Amniotic stem cell (primary cell): ENCODE measurements at places on chromosomes 2 and 18.

DNA sequence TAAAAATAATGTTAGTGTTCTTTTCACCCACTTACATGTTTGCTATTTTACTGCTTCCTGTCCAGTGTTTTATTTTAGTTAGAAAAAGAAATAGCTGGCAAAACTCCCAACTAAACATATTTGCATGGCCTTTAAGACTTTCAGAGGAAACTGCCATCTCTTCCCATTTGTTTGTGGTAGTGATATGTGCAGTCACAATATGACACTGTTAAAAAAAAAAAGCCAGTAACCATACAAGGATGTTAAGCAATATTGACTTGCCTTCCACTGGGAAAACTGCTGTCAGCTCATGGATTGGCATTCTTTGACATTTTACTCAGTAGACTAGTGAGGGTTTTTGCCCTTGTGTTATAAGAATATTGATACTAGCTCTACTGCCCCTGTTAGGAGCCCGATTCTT lies 29.1 kb downstream of the XIRP2 start:
- no peak for DNase-seq

DNA sequence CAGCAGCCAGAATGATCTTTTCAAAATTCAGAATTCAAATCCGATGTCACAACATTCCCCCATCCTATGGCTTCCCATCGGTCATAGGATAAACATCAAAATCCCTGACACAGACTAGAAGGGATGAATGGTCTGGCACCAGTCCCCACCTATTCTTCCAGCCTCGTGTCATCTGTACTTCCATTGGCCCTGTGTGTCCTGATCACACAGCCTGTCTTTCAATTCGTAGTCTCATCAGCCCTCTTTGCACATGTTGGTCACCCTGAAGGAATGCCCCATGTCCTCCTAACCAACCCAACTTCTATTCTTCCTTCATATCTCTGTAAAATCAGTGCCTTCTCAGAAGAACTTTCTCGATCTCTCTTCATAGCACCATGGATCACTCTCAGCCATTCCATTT lies 157.2 kb downstream of the NEB start:
- no peak for DNase-seq

DNA sequence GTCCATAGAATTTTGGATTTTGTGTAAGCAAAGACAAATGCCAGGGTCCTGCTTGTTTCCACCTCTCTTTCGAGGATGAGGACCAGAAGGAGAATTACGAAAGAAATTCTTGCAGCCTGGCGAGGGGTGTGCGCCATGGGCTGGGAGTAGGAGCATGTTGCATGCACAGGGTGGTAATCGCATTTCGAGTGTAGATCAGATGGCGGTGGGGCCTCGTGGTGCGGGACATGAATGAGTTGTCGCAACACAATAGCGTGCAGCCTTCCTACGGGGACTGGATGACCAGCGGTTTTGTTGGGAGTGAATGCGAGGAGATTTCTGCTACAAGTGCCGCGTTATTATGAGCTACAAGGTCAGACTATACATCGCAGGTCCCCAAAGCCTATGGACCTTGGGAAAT lies 4.2 kb upstream of the EN1 start:
- DNase-seq = no peak

DNA sequence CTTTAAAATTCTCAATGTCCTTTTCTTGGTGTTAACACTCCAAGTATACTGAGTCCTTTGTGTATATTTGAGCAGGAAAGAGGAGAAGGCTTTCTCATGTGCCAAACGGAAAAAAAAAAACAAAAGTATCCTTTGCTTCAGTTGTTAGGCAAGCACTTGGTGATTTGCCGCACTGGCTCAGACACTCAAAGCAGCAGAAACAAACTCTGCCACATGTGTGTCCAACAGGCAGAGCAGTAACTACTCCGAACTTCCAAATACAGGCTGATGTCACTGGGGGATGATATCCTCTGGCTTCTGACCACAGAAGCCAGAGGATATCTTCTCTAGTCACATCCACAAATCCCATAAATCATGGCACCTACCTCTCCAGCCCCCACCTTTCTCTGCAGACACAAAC lies 108.0 kb upstream of the SALL3 start:
- DNase-seq = no peak

- no peak for DNase-seq
These were observed 13.8 kb upstream of the MALT1 start for GRCh38 chr18:58657494-58657893.

- no peak for DNase-seq
These were observed 41.8 kb upstream of the FOSL2 start for GRCh38 chr2:28350791-28351285.

DNA sequence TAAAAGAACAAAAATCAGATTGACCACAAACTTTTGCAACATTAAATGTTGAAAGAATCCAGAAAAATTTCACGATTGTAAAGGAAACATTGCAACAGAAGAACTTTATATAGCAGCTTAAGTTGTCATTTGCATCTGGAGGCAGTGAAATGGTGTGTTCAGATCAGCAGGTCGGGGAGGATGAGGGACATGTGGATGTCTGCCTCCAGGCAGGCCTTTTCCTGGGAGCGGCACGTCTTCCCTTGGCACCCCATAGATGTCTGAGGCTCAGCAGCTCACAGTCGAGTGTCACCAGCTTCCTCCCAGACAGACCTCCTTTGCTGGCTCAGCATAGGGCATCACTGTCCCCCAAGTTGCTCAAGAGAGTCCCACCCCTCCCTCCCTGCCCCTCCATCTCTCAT lies 44.3 kb upstream of the ASB1 start:
- DNase-seq = no peak

DNA sequence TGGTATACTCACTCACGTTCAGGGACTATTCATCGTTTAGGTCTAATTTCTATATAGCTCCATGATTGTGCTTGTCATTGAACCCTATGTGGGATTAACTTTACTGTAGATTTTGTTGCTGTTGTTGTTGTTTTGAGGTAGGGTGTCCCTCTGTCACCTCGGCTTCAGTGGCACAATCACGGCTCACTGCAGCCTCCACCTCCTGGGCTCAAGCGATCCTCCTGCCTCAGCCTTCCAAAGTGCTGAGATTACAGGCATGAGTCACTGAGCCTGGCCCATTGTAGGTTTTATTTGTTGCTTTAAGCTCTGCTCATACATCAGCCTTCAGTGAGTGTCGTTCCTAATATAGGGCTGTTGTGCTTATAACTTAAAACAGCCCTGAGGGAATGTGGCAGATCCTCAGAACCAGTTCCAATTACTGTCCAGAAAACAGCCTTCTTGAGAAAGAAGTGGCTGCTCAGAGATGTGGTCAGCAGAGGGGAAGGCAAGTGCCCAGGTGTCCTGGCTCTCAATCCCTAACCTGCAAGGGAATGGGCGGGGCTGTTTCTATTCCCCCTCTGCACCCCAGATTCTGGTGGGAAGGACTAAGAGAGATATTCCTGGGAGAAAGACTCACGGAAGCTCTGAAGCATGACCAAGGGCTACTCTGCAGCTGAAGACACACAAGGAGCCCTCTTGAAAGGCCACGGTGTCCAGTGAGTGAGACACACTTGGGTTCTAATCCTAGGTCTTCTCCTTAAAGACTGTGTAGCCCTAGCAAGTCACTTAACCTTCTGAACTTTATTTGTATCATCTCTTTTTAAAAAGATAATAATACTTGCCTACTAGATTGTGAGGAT lies 79.6 kb upstream of the LCLAT1 start:
- no peak for DNase-seq

- DNase-seq = no peak
These were observed 226.4 kb upstream of the MYT1L start for GRCh38 chr2:2557475-2557874.

GRCh38 chr2:8378016-8378810 lies 303.6 kb upstream of the ID2 start:
- DNase-seq = no peak

GRCh38 chr2:68951899-68952298 lies 794 bp downstream of the GKN2 start:
- DNase-seq = no peak

DNA sequence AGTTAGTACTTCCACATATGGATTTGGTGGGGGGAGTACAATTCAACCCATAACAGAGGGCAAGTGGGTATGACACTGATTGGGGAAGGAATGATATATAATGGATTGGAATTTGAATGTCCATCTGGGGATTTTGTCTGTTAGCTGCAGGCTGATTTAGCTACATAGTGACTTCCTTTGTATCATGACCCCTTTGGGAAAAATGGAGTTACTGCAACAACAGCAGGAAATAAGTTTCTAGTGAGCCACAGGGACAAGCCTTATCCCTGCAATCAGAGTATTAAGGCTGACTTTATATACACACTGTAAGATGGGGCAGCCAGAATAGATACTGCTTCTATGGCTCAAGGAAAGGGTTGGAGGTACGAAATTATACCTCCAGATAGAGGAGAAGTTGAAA lies 404.4 kb upstream of the MEIS1 start:
- DNase-seq = no peak

- DNase-seq = no peak
These were observed 207.7 kb downstream of the MCFD2 start for GRCh38 chr2:46707909-46708308.

DNA sequence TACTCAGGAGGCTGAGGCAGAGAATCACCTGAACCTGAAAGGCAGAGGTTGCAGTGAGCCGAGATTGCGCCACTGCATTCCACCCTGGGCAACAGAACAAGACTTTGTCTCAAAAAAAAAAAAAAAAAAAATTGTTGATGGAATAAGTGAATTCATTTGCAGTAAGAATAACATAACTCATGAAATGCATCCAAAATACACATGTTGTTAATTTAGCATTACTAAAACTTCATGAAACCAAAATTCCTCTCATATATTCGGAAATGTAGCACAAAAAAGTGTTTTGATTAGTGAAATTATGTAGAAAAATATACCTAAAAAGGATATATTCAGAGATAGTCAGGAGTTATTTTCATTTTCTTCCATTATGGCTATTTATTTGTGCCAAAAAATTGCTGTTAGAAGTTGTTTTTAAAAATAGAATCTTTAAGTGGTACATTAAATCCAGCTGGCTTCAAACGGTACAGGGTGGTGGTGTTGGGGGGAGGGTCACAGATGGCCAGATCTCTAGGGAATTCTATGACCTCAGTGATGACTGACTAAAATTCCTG lies 78.2 kb upstream of the UGP2 start:
- DNase-seq = peak; percentile 44

DNA sequence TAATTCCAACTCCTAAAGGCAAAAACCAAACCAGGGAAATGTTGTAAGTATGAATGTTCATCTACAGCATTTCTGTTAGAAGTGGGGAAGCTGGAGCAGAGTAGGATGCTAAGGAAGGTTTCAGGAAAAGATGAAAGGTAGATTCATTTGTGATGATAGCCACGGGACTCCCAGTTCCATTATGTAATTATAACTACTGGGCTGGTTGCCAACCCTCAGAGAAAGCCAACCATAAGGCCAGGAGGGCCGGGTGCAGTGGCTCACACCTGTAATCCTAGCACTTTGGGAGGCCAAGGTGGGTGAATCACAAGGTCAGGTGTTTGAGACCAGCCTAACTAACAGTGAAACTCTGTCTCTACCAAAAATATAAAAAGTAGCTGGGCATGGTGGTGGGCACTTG lies 288.9 kb upstream of the ETAA1 start:
- DNase-seq = no peak

DNA sequence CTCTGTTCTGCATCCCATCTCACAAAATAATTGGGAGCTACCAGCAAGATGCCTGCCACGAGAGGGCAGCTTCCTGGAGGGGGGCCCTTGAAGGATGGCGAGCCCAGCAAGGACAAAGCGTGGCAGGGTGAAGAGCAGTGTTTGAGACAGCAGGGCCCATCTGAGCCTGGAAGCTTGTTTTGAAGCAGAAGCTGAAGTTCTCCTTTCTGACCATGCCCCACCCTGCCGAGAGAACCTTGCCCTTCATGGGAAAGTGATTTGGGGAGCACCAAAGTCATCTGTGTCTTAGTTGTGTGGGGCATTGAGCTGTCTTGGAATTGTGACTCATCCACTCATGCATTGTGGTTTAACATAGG lies 216.3 kb downstream of the BCL11A start:
- no peak for DNase-seq

- peak; percentile 52 for DNase-seq
These were observed 187.4 kb upstream of the NCKAP5 start for GRCh38 chr2:133755480-133756300.

GRCh38 chr2:1236606-1237005 lies 176.7 kb upstream of the TPO start:
- DNase-seq = no peak

GRCh38 chr2:50607721-50608120 lies 424.2 kb downstream of the NRXN1 start:
- no peak for DNase-seq

GRCh38 chr2:63840081-63840784 lies 1.5 kb upstream of the UGP2 start:
- DNase-seq = no peak

GRCh38 chr2:222919841-222920526 lies 59.1 kb downstream of the ACSL3 start:
- DNase-seq = peak; percentile 45

- no peak for DNase-seq
These were observed 187.8 kb upstream of the ERBB4 start for GRCh38 chr2:212726403-212726802.

- no peak for DNase-seq
These were observed 11.3 kb downstream of the NPAS2 start for GRCh38 chr2:100831158-100831750.

GRCh38 chr18:68428661-68429060 lies 286.2 kb downstream of the TMX3 start:
- DNase-seq = no peak

DNA sequence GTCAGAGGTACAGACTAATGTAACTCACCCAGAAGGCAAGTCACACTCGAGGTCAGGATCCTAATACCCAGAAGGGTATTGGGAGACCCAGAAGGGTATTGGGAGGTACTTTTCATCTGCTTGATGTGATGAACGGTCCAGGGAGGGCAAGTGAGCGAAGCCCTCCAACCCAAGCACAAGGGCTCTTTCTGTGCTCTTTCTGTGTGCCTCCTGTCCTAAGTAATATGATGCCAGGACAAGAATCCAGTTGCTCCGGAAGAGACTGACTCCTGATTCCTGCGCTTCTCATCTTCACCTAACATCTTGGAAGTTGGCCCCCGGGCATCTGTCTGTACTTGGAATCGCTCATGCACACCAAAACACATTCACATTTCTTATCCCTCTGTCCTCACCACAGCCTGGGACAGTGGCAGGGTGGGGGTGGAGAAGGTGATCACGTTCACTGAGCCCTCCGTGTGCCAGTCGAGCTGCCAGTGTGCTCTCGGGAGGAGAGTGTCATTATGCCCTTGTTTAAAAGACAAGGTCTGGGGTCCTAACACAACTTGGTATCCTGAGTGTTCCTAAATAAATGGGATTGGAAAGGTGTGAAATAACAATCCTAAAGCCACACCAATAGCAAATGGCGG lies 17.1 kb downstream of the GYPC start:
- DNase-seq = no peak

- no peak for DNase-seq
These were observed 149.2 kb downstream of the ARHGAP28 start for GRCh38 chr18:6878556-6879297.

GRCh38 chr2:180520206-180520605 lies 460.2 kb upstream of the UBE2E3 start:
- DNase-seq = no peak

GRCh38 chr18:35136885-35137284 lies 95.7 kb downstream of the MAPRE2 start:
- no peak for DNase-seq
